ENCODE measurements at places on chromosomes 13 and 19. TPM values are rescaled to one million over a fixed set of nuclear protein-coding genes. Genes with fewer than 3 reads are reported as not detected.

ZIM2 gene
- total RNA-seq = 12.9 TPM

PTGER1 gene
- total RNA-seq = 1.4 TPM

CACNG7 gene
- total RNA-seq = 0.81 TPM

TMEM145 gene
- 7.2 TPM for total RNA-seq

CLDND2 gene
- total RNA-seq = 26.4 TPM

GZMM gene
- total RNA-seq = 1.4 TPM

ZNF568 gene
- 13.3 TPM for total RNA-seq

KLK2 gene
- total RNA-seq = 38.3 TPM

OVOL3 gene
- total RNA-seq = 3.3 TPM

MBD3L2 gene
- total RNA-seq = not detected

ZNF709 gene
- 21.7 TPM for total RNA-seq

CEACAM8 gene
- total RNA-seq = not detected

SH3GL1 gene
- total RNA-seq = 53.4 TPM

LILRA1 gene
- total RNA-seq = 0.50 TPM

SYNGR4 gene
- 21.8 TPM for total RNA-seq

DACT3 gene
- total RNA-seq = 17.2 TPM

DNA sequence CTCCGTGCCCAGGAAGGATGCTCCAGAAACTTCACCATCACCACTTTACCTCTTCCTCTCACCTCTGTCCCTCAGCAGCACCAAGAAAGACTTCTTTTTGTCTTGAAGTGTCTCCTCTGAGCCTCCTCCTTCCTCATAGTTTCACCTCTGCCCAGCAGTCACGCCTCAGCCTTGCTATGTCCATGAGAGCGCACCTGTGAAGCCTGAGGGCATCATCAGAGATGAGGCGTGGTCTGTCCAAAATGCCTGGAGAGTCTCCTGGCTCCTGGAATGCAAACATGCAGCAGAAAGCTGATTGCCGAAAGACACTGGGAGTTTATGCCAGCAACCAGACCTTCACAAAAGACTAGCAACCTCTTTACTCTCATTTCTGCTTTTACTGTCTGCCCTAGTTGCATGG, 336.6 kb downstream of the TEX29 start:
- DNase-seq = no peak

DNA sequence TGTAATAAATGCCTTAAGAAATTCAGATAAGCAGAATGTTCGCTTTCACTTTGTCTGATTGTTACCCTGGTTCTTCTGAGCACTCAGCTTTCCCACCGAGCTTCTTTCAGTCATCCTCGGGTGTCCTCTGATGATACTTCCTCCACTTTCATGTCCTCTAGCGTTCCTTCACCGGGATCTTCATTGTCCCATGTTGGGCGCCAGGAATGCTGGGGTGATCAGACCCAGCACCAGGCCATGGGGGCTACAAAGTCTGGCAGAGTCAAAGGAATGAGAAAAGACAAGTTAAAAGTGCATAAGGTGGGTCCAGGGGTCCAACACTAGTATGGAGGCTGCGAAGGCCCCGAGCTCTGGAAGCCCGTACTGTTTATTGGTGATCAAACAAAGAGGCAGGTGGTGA, 11.7 kb upstream of the C19orf84 start:
- no peak for DNase-seq

DNA sequence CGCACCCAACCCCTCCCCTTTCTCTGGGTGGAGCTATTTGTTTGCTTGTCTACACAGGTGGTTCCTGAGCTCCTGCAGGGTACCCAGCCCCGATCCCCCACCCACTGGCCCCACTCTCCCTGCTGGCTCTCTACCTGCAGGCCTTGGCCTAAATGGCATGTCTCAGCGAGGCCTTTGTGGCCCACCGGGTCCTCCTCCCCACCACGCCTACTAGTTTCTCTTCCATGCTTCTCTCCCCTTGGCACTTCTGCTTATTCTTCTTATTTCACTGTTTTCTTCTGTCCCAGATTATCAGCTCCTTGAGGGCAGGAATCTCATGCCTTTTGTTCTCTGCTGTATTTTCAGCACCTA, 57.4 kb upstream of the ZNF536 start:
- DNase-seq = no peak

GRCh38 chr13:47502166-47502565, 498.9 kb downstream of the SUCLA2 start:
- no peak for DNase-seq

DNA sequence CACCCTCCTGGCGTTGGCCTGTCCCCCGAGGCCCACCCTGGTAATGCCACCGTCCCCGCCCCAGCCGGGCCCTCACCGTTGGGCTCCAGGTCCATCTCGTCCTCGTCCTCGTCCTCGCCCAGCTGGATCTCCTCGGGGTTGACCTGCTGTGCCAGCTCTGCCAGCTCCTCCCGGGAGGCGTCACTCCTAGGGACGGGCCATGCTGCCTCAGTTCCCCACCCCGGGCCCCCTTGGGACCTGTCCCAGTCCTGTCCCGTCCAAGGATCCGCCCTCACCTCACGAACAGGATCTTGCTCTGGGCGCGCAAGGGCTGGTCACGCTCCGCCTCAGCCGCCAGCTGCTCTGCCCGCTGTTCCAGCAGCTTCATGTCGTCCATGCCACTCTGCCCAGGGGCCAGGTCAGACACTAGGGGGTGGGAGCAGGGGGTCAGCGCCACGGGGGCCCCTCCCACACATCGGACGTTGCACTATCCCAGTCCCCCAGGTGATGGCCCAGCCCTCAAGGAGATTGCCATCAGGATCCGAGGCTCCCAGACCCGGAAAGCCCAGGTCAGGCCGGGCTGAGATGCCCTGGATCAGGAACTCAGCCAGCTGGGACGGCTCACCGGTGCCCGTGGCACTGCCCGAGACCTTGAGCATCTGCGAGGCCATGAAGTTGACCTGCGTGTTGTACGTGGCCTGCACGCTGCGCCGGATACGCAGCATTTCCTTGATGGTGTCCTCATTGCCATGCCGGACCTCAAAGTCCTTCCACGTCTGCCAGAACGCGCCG, 9.5 kb downstream of the XAB2 start:
- DNase-seq = no peak

GRCh38 chr19:46756544-46756888, 10.3 kb upstream of the STRN4 start:
- DNase-seq = no peak

- no peak for DNase-seq
Measured at GRCh38 chr13:106702505-106702904, 134.6 kb upstream of the ARGLU1 start.

DNA sequence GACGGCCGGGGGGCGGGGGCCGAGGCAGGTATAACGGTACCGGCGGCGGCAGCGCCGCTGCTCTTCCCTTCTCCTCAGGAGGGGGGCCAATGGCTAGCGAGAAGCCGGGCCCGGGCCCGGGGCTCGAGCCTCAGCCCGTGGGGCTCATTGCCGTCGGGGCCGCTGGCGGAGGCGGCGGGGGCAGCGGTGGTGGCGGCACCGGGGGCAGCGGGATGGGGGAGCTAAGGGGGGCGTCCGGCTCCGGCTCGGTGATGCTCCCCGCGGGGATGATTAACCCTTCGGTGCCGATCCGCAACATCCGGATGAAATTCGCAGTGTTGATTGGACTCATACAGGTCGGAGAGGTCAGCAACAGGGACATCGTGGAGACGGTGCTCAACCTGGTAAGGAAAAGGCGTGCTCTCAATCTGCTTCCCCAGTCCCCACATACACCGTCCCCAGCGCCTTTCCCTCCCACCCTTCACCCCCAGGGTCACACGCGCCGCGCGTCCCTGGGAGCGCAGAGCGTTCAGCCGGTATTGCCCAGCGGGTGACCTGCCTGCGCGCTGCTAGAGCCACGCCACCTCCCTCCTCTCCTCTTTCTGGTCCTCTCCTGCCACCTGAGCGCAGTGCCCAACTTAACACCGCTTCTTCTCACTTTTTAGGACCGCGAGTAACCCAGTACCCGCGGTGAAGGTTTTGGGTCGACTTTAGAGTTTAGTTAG, 814 bp downstream of the NBEA start:
- peak; percentile 50 for DNase-seq

DNA sequence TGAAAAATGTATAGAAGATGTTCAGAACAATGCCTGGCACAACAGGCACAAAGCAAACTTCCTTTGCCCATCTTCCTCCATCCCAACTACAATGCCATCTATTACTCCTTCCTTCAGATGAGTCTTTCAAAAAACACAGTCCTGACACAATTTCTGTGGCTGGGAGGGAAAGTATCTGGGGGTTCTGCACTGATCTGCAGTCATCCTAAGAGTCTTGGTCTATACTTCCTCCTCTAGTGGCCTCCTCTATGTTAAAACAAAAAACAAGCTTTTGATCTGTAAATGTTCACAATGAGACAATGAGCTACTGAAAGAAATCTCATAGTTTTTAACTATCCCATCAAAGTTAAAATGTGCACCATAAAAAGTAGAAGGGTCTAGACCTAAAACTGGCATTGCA, 44.8 kb downstream of the USP12 start:
- no peak for DNase-seq

DNA sequence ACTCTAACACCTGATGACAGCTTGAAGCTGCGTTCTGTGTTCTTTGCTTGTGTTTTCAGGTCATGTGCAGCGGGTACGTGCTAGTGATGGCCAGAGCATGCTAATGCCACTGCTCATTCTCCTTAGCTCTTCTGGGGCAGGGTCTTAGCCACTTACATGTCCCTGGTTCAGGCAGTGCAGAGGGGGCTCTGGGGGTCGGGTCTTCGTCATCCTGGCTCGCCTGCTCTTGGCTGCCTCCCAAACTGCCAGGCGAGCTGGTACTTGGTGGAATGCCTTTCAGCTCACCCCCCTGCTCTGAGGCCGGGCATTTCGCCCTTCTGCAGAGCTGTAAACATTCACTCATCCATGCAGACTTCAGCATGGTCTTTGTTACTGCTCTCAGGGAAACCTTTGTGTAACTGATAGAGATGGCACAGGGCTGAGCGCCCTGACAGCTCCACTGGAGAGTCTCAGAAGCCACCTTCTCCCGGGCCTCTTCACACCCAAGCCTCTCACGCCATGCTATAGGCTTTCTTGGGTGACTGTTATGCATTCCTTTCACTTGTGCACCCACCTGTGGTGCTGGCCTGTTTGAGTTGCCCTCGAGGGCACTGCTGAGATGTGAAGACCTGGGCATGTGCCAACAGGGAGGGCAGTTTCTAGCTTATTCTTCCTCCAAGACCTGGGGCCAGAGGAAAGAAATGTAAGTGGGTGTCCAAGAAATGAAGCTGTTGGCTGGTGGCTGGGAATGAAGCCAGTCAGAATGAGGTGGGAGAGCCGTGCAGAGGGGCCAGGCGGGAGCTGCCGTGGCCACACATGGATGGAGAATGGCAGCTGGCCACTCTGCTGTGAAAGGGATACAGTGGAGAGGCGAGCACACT, 24.4 kb downstream of the FAM124A start:
- DNase-seq = no peak

GRCh38 chr19:28313633-28314032, 899.3 kb downstream of the UQCRFS1 start:
- no peak for DNase-seq

GRCh38 chr13:23384111-23384510, 49.4 kb downstream of the SACS start:
- no peak for DNase-seq

GRCh38 chr19:49436381-49437017, 4.8 kb downstream of the SLC17A7 start:
- peak; percentile 81 for DNase-seq

DNA sequence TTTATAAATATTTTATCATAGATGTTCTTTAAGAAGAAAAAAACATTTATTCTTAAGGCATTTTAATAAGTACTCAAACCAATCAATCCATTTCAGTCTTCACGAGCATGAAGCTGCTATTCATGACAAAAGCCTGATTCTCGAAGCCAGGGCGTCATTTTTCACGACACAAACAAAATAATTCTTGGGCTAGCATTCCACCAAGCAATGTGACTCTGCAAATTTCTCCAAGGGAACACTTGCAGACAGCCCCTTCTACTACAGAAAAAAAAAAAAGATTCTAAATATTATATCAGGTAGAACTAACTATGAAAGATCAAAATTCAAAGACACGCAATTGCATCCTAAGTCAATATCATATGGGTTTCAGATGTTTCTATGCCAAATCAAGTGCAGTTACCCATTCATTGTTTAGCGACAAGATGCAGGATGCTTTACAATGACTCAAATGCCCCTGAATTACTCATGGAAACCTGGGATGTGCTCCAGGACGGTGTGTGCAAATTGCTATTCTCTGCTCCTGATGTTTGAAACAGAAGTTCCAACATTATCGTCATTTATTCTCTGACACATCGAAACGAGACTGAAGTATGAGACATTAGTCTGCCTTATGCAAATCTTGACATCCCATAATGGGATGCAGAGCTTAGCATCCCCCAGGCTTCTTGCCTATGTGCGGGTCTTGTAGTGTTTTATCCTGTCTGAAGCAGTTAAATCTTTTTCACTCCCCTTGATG, 517.7 kb downstream of the MYO16 start:
- no peak for DNase-seq

GRCh38 chr19:3135961-3136683, at the start of gene GNA15:
GNA15 (plus strand) TSS chr19:3136033; CDS start chr19:3136451, 418 bp downstream.
- no peak for DNase-seq

GRCh38 chr13:29752175-29752574, 98.2 kb downstream of the UBL3 start:
- no peak for DNase-seq

- no peak for DNase-seq
Measured at GRCh38 chr13:100399455-100399854, 189.1 kb downstream of the GGACT start.

DNA sequence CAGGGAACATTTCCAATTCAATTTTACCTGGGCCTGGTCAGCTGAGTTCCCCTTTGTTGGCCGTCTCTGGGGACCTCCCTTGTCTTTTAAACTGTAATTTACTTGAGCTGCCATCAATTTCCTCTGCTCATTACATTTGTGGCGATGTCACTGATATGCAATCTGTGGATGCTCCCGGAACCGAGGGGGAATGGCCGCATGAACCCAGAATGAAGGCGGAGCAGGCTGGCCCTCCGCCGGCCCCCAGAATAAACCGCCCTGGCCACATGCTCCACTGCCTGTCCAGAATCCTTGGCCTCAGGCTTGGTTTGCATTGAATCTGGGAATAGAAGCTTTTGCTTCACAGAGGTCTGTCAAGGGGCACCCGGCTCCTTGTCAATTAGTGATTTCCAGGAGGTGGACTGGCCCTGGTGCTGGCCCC, 276.8 kb downstream of the TEX29 start:
- DNase-seq = no peak

DNA sequence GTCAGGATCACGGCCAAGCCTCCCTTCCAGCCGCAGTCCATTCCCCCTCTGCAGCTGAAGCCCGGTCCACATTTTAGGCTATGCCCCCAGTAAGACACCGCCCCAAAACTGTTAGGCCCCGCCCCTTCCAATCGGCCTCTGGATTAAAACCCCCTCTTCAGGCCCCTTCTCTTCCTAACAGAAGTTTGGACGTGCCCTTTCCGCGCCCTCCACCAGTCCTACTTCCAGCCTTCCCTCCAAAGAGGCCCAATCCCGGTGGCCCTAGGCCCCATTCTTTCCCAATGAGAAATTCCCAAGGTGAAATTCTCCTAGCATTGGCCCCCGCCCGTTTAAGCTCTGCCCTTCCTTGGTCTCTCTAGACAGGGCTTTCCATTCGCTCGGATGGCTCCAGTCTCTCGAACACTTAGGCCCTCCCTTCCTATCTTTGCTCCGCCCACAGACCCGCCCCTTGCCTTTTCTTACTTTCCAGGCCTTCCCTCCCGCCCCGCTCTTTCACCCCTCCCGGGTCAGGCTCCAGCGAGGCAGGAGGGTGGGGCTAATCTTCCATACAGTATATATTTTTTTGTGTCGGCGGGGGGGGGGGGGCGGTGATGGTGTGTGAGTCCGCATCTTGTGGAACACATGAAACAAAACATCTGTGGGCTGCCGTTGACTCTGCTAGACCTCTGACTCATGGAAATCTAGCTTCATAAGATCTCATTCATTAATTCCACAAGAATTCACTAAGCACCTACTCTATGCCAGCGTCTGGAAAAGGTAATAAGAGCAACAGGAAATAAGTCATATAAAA, 13.6 kb downstream of the LTBP4 start:
- peak; percentile 85 for DNase-seq

GRCh38 chr19:3591876-3592613, 6.8 kb downstream of the GIPC3 start:
- peak; percentile 51 for DNase-seq
